GM23338 (cell line): ENCODE measurements at places on chromosomes 11 and 22. TPM values are rescaled to one million over a fixed set of nuclear protein-coding genes. Genes with fewer than 3 reads are reported as not detected.
A peak's percentile ranks its signal among the peaks of the same experiment; 100 is the strongest.

GRCh38 chr11:20080032-20080685 is 80.1 kb downstream of the DBX1 start:
- no peak overlapping the region for H3K4me3 ChIP-seq
- no peak for DNase-seq
- no peaks in the 10 kb centered on the region for H3K4me1 ChIP-seq
- no peak overlapping the region for H3K27ac ChIP-seq

- H3K4me3 ChIP-seq = no peak overlapping the region
- H3K27me3 ChIP-seq = no peaks in the 10 kb centered on the region
- no peaks in the 10 kb centered on the region for H3K36me3 ChIP-seq
- H3K27ac ChIP-seq = no peak overlapping the region
- H3K4me1 ChIP-seq = peaks cover 7% of the 10 kb centered on the region; the same call in 1 of the 2 replicates
- DNase-seq = no peak
Measured at GRCh38 chr11:6850526-6850925, 5.0 kb downstream of the OR10A5 start.

- no peaks in the 10 kb centered on the region for H3K36me3 ChIP-seq
- DNase-seq = no peak
- H3K4me1 ChIP-seq = no peaks in the 10 kb centered on the region
- no peaks in the 10 kb centered on the region for H3K27me3 ChIP-seq
Measured at GRCh38 chr11:77213029-77213579, 85.1 kb downstream of the MYO7A start.

DNA sequence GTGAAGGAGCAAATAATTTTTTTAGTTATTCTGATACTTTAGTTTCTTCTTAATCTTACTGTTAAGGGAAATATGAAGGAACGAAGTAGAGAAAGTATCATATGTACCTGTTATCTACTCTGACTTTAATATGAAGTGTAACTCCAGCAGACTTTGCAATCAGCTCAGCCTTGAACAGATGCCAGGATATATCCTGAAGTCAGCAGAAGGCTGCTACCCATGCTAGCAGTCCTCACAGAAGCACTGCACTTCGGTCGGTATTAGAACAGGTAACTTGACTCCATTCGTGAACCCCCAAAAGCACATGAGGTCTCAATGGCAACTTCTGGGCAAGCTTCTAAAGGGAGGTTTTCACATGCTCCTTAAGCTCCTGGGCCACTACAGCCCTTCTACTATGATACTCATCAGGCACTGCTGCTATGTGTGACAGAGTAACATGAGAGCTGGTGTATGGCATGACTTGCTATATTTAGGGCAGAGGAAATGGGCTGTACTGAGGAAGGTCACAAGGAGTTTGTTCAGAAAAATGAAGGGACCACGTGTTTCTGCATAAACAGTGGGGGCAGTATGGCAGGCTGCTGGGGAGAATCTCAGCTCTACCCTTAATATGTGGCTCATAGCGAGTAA is 344.1 kb downstream of the SOX6 start:
- no peaks in the 10 kb centered on the region for H3K36me3 ChIP-seq
- no peak overlapping the region for H3K27ac ChIP-seq
- H3K4me1 ChIP-seq = peaks cover 12% of the 10 kb centered on the region
- H3K27me3 ChIP-seq = no peaks in the 10 kb centered on the region
- no peak overlapping the region for H3K4me3 ChIP-seq

- H3K4me3 ChIP-seq = no peak overlapping the region
- H3K27me3 ChIP-seq = no peaks in the 10 kb centered on the region
- H3K27ac ChIP-seq = no peak overlapping the region
- no peaks in the 10 kb centered on the region for H3K4me1 ChIP-seq
Measured at GRCh38 chr11:110971140-110971539, 258.9 kb upstream of the ARHGAP20 start.

DNA sequence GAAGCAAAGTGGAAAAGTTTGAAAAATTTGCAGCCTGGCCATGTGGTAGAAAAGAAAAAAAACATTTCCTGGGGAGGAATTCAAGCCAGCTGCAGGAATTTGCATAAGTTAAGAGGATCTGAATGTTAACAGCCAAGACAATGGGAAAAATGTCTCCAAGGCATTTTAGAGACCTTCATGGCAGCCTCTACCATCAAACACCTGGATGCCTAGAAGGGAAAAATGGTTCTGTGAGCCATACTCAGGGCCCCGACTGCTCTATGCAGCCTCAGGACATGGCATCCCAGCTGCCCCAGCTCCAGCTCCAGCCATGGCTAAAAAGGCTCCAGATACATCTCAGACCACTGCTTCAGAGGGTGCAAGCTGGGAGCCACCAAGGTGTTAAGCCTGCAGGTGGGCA is 149.1 kb upstream of the SOX6 start:
- no peaks in the 10 kb centered on the region for H3K4me1 ChIP-seq
- H3K27me3 ChIP-seq = peaks cover 35% of the 10 kb centered on the region
- H3K27ac ChIP-seq = no peak overlapping the region
- DNase-seq = peak; percentile 66
- no peaks in the 10 kb centered on the region for H3K36me3 ChIP-seq

- no peak overlapping the region for H3K27ac ChIP-seq
- no peaks in the 10 kb centered on the region for H3K36me3 ChIP-seq
- H3K4me3 ChIP-seq = no peak overlapping the region
- H3K4me1 ChIP-seq = peaks cover 25% of the 10 kb centered on the region
- H3K27me3 ChIP-seq = peaks cover 20% of the 10 kb centered on the region
Measured at GRCh38 chr11:32418836-32419235, 16.5 kb downstream of the WT1 start.

DNA sequence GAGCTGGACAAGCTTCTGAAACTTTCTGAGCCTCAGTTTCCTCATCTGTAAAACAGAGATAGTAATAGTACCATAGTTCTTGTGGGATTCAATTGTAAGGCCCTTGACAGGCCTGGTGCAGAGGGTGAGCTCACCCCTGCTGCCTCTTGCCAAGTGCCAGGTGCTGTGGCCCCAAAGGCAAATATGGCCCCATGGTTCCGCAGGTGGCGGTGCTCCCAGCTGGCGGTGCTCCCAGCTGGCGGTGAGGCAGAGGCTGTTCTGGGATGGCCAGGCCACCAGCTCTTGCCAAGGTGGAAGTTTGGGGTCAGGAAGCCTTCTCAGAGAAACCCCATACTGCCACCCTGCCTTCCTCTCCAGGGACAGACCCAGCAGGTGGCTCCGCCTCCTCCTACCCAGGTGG is 8.8 kb downstream of the NPTXR start:
- H3K36me3 ChIP-seq = no peaks in the 10 kb centered on the region
- H3K4me3 ChIP-seq = no peak overlapping the region
- DNase-seq = no peak
- H3K4me1 ChIP-seq = peaks cover 19% of the 10 kb centered on the region

- no peak overlapping the region for H3K27ac ChIP-seq
- DNase-seq = no peak
- H3K36me3 ChIP-seq = no peaks in the 10 kb centered on the region
- no peak overlapping the region for H3K4me3 ChIP-seq
- H3K4me1 ChIP-seq = no peaks in the 10 kb centered on the region
Measured at GRCh38 chr11:16133867-16134266, 222.5 kb downstream of the SOX6 start.

FOLR3 gene
- not detected in 2 replicates for polyA plus RNA-seq

MADD gene
- polyA plus RNA-seq = 12.5 and 13.4 TPM in 2 replicates
